ENCODE measurements at places on chromosomes 3 and 15. TPM values are rescaled to one million over a fixed set of nuclear protein-coding genes. Genes with fewer than 3 reads are reported as not detected.
A peak's percentile ranks its signal among the peaks of the same experiment; 100 is the strongest.

DNA sequence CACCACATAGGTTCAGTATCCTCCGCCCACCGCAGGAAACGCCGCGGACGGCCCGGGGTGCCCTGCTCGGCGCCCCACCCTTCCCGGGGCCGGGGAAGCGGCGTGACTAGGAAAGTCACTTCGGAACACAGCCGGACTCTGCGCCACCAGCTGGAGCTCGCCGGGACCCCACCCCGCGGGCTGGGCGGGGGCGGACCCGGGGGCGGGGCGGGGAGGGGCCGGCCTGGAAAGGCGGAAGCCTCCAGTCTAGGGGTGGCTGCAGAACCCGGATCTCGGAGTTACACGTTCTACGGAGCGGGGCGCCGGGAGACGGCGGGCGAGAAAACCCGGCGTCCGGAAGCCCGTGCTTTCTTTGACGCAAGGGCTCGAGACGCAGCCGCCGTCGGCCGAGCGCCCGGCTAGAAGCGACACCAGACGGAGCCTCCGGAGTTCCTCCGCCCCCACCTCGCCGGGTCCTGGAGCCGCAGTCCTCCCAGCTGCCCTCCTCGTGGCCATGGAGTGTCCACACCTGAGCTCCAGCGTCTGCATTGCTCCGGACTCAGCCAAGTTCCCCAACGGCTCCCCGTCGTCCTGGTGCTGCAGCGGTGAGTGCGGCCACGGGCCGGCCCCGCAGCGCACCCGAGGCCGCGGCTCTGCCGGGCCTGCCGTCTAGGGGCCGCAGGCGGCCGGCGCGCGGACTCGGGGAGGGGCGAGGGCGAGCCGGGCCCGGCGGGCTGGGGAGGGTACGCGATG lies at the start of gene USP3:
TSS of gene USP3 (plus strand) at position 347 of the 732 bp plus-strand sequence. CDS start at position 494, 147 bp downstream.
- DNase-seq, result peak; percentile 97
- H3K27ac ChIP-seq, result peak within 1 kb of the TSS; percentile 95
- H3K27me3 ChIP-seq, result no peaks in the 10 kb centered on the region
- peaks cover 30% of the 10 kb centered on the region for H3K4me1 ChIP-seq
- no peaks in the 10 kb centered on the region for H3K36me3 ChIP-seq
- H3K4me3 ChIP-seq, result peak within 1 kb of the TSS; percentile 74

- H3K27ac ChIP-seq, result no peak overlapping the region
- 0 out of 2 replicates have a peak, but pooled peaks cover 7% of the 10 kb centered on the region for H3K4me1 ChIP-seq
These were observed 34.8 kb downstream of the ST3GAL6 start for GRCh38 chr3:98797905-98798304.

The ARPP21 gene
- total RNA-seq, result not detected

GRCh38 chr3:177973241-177973840 lies 562.9 kb upstream of the KCNMB2 start:
- H3K27me3 ChIP-seq, result no peaks in the 10 kb centered on the region
- no peak overlapping the region for H3K27ac ChIP-seq
- peaks cover 38% of the 10 kb centered on the region for H3K4me1 ChIP-seq
- DNase-seq, result peak; percentile 62
- no peaks in the 10 kb centered on the region for H3K36me3 ChIP-seq

GRCh38 chr3:184874709-184875644 lies 63.0 kb downstream of the VPS8 start:
- no peak overlapping the region for H3K27ac ChIP-seq
- H3K4me3 ChIP-seq, result no peak overlapping the region
- DNase-seq, result peak; percentile 53
- no peaks in the 10 kb centered on the region for H3K4me1 ChIP-seq
- no peaks in the 10 kb centered on the region for H3K27me3 ChIP-seq

- no peaks in the 10 kb centered on the region for H3K36me3 ChIP-seq
- no peak overlapping the region for H3K4me3 ChIP-seq
- DNase-seq, result no peak
- H3K4me1 ChIP-seq, result no peaks in the 10 kb centered on the region
- H3K27me3 ChIP-seq, result no peaks in the 10 kb centered on the region
These were observed 573.4 kb upstream of the PPP2R3A start for GRCh38 chr3:135392151-135392550.

- H3K36me3 ChIP-seq, result no peaks in the 10 kb centered on the region
- no peak overlapping the region for H3K4me3 ChIP-seq
- H3K27ac ChIP-seq, result peak overlapping the region; percentile 88
These were observed 332.3 kb downstream of the FOXP1 start for GRCh38 chr3:71251156-71251775.

GRCh38 chr3:32136703-32137102 lies 30.3 kb downstream of the GPD1L start:
- DNase-seq, result no peak
- H3K4me3 ChIP-seq, result no peak overlapping the region
- H3K27ac ChIP-seq, result no peak overlapping the region
- no peaks in the 10 kb centered on the region for H3K4me1 ChIP-seq
- H3K36me3 ChIP-seq, result no peaks in the 10 kb centered on the region
- no peaks in the 10 kb centered on the region for H3K27me3 ChIP-seq

The TM4SF1 gene
- 10.5 TPM for total RNA-seq

The AMT gene
- total RNA-seq, result 5.8 TPM

- no peaks in the 10 kb centered on the region for H3K36me3 ChIP-seq
- no peaks in the 10 kb centered on the region for H3K27me3 ChIP-seq
- no peak overlapping the region for H3K4me3 ChIP-seq
- no peak for DNase-seq
These were observed 159.5 kb upstream of the CNTN6 start for GRCh38 chr3:933326-933725.

GRCh38 chr3:9508781-9509180 lies 44.8 kb downstream of the LHFPL4 start:
- H3K27ac ChIP-seq, result no peak overlapping the region
- peaks cover 26% of the 10 kb centered on the region for H3K27me3 ChIP-seq
- peak; percentile 19 for DNase-seq
- H3K36me3 ChIP-seq, result no peaks in the 10 kb centered on the region

The ANKRD63 gene
- not detected for total RNA-seq

DNA sequence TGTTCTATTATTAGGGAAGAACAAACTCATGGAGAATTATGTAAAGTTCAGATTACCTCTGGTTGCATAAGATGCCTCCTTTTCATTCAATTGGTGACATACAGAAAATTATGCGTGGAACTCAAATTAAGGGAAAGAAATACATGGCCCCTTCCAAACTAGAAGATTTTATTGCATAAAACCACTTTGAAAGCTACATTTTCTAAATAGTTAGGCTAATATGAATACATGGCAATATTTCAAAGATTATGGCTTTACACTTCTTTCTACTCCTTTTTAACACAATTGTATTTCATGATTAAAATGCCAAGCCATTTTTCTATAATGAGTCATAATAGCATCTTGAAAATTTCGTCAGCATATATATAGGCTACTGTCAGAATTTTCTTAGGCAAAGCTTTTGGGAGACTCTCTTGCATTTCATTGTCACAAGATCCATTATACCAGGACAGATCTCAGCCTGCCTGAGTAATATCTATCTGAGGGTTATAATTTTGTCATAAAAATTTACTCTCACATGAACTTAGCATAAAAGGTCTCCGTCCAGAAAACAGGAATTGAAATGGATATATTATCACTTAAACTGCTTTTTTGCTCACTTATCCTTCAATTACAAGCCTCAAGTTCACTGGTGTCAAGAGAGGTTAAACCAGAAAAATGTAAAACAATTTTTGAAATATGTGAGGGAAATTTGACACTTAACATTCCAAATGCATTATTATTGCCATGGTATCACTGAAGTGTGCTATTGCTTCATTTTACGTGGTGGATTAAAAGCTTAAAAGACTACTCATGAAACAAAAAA lies 37.1 kb downstream of the CPA3 start:
- H3K36me3 ChIP-seq, result no peaks in the 10 kb centered on the region
- H3K27me3 ChIP-seq, result no peaks in the 10 kb centered on the region
- H3K4me3 ChIP-seq, result peak overlapping the region; percentile 47
- peaks cover 27% of the 10 kb centered on the region for H3K4me1 ChIP-seq
- peak; percentile 75 for DNase-seq

DNA sequence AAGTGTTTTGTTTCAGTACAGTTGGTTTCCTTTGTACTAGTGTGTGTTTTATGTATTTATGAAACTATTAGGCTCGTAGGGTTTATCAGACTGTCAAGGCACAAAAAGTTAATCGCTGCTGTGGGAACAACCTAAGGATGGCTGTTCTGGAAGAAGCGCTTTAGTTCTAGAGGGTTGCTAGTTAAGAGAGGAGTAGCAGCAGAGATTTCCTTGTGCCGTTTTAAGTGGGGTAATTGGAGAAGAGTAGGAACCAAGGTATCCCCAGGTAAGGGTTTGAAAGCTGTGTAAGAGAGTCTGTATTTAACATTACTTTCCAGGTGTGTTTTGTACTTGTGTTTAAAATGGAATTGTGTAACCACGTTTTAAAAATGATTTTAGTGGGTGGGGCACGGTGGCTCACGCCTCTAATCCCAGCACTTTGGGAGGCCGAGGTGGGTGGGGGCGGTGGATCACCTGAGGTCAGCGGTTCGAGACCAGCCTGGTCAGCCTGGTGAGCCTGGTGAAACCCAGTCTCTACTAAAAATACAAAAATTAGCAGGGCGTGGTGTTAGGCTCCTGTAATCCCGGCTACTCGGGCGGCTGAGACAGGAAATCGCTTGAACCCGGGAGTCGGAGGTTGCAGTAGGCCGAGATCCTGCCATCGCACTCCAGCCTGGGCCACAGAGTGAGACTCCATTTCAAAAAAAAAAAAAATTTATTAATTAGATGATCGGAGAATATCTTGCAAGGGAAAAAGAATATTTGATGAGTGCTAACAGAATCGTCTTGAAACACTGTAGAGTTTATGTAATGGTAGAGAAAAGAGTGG lies 2.6 kb downstream of the MORF4L1 start:
- peak; percentile 42 for DNase-seq
- H3K4me1 ChIP-seq, result peaks cover 58% of the 10 kb centered on the region
- no peaks in the 10 kb centered on the region for H3K27me3 ChIP-seq
- peak overlapping the region; percentile 99 for H3K4me3 ChIP-seq

GRCh38 chr3:72604328-72604727 lies 243.9 kb downstream of the SHQ1 start:
- no peak overlapping the region for H3K27ac ChIP-seq
- no peaks in the 10 kb centered on the region for H3K4me1 ChIP-seq
- peak; percentile 13 for DNase-seq
- no peak overlapping the region for H3K4me3 ChIP-seq
- no peaks in the 10 kb centered on the region for H3K36me3 ChIP-seq

DNA sequence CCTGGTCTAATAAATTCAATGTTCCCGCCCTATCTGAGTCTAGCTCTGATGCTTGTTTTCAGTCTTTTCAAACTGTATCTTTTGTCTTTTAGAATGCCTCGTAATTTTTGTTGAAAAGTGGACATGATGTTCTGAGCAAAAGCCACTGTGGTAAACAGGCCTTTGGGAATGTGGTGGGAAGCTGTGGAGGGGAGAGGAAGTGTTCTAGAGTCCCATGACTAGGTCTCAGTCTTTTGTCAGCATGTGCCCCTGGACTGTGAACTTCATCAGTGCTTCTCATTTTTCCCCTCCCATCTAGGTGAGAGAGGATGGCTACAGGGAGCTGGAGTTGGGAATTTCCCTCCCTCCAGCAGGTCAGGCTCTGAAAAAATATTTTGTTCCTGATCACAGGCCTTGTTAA lies 33.7 kb downstream of the SUSD5 start:
- H3K27ac ChIP-seq, result no peak overlapping the region
- no peak for DNase-seq
- no peaks in the 10 kb centered on the region for H3K36me3 ChIP-seq
- H3K27me3 ChIP-seq, result no peaks in the 10 kb centered on the region
- no peak overlapping the region for H3K4me3 ChIP-seq

GRCh38 chr3:127002195-127003174 lies 19.6 kb downstream of the PLXNA1 start:
- H3K27ac ChIP-seq, result peak overlapping the region; percentile 92
- peak overlapping the region; percentile 56 for H3K4me3 ChIP-seq
- H3K4me1 ChIP-seq, result peaks cover 22% of the 10 kb centered on the region
- DNase-seq, result peak; percentile 94
- H3K36me3 ChIP-seq, result no peaks in the 10 kb centered on the region

GRCh38 chr3:87805670-87806069 lies 253.1 kb downstream of the CGGBP1 start:
- H3K27me3 ChIP-seq, result 0 out of 2 replicates have a peak, but pooled peaks cover 4% of the 10 kb centered on the region
- no peak for DNase-seq
- H3K27ac ChIP-seq, result no peak overlapping the region
- H3K4me3 ChIP-seq, result no peak overlapping the region

- H3K4me1 ChIP-seq, result peaks cover 43% of the 10 kb centered on the region
- no peaks in the 10 kb centered on the region for H3K27me3 ChIP-seq
- H3K36me3 ChIP-seq, result no peaks in the 10 kb centered on the region
- H3K4me3 ChIP-seq, result no peak overlapping the region
- H3K27ac ChIP-seq, result peak overlapping the region; percentile 53
- DNase-seq, result peak; percentile 96
These were observed 48.0 kb downstream of the TYRO3 start for GRCh38 chr15:41606997-41607396.

DNA sequence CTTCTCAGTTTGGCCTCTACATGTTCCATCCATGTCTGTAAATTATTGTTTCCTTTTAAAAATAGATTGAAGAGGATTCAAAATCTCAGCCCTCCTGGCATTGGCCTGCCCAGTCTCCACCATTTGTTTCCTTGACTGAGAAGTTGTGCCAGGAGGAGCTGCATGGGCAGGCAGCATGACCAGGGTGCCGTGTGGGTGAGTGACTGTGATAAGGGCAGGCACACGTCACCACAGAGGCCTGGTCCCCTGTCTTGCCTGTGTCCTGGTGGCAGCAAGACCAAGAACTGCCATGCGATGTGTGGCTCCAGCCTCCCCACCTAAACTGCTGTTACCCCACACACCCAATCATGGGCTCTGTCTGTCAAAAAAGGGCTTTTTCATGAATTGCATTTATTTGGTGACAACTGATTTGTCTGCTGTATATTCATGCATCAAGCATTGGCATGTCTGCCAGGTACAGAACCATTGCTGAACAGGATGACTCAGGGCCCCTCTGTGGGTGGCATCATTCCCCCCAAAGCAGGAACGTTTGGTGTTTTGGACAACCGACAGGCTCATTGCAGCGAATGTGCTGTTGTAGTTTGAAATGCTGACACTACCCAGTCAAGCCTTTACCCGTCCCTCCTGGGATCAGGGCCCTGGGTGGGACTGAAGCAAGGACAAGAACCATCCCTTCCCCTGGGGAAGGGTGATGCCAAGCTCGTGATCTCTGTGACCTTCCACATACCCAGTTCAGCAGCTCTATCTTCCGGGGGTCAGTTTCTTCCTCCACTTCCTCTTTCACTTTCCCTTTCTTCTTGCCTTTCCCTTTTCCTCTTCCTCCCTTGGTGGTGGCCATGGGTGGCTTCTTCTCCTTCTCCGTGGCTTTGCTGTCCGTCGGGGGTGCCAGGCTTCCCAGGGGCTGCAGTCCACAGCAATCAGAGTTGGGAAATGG lies 51.6 kb downstream of the TRPM1 start:
- no peak overlapping the region for H3K27ac ChIP-seq
- DNase-seq, result no peak
- H3K36me3 ChIP-seq, result no peaks in the 10 kb centered on the region
- H3K4me3 ChIP-seq, result no peak overlapping the region
- peaks cover 2% of the 10 kb centered on the region for H3K27me3 ChIP-seq

GRCh38 chr15:85477061-85477460 lies 96.7 kb downstream of the AKAP13 start:
- H3K27ac ChIP-seq, result no peak overlapping the region
- no peaks in the 10 kb centered on the region for H3K27me3 ChIP-seq
- no peak overlapping the region for H3K4me3 ChIP-seq
- peaks cover 68% of the 10 kb centered on the region for H3K4me1 ChIP-seq
- peak; percentile 17 for DNase-seq

All from GM23248 (cell line).